ENCODE measurements at places on chromosomes 3 and 15. TPM values are rescaled to one million over a fixed set of nuclear protein-coding genes. Genes with fewer than 3 reads are reported as not detected.

GRCh38 chr3:79047581-79047980 is 720.2 kb downstream of the ROBO1 start:
- no peak for DNase-seq

DNA sequence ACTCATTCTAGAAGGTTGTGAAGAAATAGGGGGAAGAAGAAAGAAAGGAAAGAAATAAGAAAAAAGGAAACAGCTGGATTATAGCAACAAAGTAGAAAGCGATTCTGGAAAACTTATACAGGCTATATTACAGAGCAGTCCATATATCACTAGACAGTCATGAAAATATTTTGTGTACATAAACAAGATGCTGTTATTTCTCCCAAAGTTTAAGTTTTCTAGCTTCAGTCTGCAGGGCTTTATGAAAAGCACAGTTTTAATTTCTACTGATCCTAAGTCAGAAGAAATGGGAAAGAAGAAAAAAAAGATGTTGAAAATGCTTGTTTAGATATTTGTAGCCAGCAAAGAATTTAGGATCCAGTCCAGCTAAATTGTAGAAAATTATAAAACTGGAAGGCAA is 321.4 kb upstream of the NDN start:
- DNase-seq: no peak

GRCh38 chr3:46955157-46955556 is 21.4 kb downstream of the CCDC12 start:
- no peak for DNase-seq

GRCh38 chr3:197504641-197505121 is 51.1 kb downstream of the BDH1 start:
- no peak for DNase-seq

Gene PRR20G
- total RNA-seq: not detected

- DNase-seq: no peak
Measured at GRCh38 chr3:132256989-132257388, 60.2 kb upstream of the ACP3 start.
